ENCODE measurements at places on chromosomes 6 and 20. TPM values are rescaled to one million over a fixed set of nuclear protein-coding genes. Genes with fewer than 3 reads are reported as not detected.

DNA sequence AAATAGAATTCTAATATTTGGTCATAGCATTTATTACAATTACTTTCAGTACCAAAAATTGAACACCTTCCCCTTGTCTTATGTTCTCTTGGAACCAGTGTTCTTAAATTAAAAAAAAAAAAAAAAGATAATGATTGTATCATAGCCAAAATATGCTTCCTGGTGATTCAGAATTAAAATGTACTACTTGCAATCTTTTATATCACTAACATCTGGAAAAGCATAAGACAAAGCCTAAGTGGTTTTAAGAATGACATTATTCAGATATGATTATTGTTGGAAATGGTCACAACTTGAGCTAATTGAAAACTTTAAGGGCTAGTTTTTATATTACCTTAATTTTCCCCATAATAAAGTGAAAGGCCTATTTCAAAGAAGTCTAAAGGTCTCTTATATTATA, 493.3 kb upstream of the MARCKS start:
- DNase-seq, result no peak

DNA sequence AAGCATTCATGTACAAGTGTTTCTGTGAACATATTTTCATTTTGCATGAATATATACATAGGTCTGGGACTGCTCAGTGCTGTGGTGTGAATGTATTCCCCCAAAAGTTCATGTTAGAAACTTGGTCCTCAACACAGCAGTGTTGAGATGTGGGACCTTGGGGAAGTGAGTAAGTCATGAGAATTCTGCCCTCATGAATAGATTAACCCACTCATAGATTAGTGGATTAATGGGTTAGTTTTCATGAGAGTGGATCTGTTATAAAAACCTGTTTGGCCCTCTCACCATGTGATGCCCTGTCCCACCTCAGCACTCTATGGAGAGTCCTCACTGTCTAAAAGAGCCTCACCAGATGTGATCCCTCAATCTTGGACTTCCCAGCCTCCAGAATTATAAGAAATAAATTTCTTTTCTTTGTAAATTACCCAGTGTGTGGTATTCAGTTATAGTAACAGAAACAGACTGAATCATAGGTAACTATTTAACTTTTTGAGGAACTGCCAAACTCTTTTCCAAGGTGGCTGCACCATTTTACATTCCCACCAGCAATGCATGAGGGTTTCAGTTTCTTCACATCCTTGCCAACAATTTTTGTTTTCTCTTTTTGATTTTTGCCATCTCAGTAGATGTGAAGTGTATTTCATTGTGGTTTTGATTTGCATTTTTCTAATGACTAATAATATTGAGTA, 45.3 kb downstream of the QRSL1 start:
- DNase-seq, result no peak

GRCh38 chr6:15296735-15297134, 50.9 kb downstream of the JARID2 start:
- DNase-seq, result no peak

GRCh38 chr6:20932284-20932683, 398.0 kb downstream of the CDKAL1 start:
- no peak for DNase-seq

- DNase-seq, result no peak
Measured at GRCh38 chr6:29705389-29706231, 17.6 kb upstream of the HLA-F start.

DNA sequence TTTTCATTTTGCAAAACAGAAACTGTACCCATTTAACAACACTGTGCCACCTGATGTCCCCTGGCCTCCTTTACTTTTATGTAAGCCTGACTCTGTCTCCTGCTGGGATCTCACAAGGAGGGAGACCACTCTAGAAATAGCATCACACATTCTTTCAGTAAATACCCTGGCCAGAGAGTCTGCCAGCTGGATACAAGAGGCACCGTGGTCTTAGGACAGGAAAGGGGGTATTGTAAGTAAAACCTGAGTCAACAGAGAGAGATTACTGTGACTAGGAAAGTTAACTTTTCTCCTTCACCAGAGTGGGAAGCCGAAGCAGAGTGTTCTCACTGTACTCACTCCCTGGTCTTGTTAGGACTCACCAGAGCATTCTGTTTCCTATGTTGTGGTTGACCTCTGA, 27.8 kb downstream of the CMTR1 start:
- no peak for DNase-seq

DNA sequence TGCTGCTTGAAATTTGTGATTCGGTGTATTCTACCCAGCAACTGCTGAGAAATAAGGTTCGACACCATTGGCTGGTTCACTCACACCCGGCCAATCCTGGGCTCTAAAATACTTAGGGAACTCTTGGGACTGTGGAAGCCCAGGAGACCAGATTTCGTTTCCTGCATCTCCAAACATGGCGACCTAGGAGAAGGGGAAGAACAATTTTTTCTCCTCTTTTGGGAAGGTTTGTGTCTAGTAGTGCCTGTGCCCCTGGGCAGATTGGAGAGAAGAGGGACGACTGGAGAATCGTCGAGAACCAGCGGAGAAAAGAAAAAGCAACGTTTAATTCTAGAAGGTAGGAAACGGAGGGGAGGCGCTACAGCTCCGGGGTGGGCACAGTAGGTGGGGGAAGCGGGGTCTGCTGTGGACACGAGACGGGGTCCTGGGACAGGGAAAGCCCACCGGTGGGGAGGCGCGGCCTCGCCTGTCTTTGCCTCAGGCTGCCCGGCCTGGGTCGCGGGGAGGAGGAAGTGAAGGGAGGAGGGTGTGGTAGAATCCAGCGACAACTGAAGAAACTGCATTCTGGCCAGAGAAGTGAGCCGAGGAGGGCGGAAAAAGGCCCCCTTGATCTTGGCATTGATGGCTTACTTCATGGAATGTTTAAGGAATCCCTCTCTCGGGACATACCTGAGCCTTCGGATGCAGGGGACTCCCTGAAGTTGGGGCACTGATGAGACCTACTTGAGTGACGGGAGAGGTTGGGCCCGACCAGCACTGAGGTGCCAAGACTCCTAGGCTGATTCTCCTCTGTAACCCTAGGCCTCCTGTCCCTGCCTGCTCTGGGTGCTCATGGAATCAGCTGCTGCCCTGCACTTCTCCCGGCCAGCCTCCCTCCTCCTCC, at the start of gene BTN2A1:
Gene BTN2A1 (plus strand): TSS at position 150 of the 883 bp plus-strand sequence. CDS start 682 bp downstream, at position 832.
- DNase-seq, result peak; percentile 85

- no peak for DNase-seq
Measured at GRCh38 chr20:39302312-39302711, 340.2 kb downstream of the DHX35 start.

- no peak for DNase-seq
Measured at GRCh38 chr6:106069478-106069877, 16.7 kb upstream of the PRDM1 start.

- no peak for DNase-seq
Measured at GRCh38 chr6:66993272-66993671, 1286.2 kb upstream of the EYS start.

- DNase-seq, result no peak
Measured at GRCh38 chr6:48073976-48074767, 36.8 kb downstream of the PTCHD4 start.

- DNase-seq, result no peak
Measured at GRCh38 chr6:24391756-24392405, 10.9 kb upstream of the MRS2 start.

DNA sequence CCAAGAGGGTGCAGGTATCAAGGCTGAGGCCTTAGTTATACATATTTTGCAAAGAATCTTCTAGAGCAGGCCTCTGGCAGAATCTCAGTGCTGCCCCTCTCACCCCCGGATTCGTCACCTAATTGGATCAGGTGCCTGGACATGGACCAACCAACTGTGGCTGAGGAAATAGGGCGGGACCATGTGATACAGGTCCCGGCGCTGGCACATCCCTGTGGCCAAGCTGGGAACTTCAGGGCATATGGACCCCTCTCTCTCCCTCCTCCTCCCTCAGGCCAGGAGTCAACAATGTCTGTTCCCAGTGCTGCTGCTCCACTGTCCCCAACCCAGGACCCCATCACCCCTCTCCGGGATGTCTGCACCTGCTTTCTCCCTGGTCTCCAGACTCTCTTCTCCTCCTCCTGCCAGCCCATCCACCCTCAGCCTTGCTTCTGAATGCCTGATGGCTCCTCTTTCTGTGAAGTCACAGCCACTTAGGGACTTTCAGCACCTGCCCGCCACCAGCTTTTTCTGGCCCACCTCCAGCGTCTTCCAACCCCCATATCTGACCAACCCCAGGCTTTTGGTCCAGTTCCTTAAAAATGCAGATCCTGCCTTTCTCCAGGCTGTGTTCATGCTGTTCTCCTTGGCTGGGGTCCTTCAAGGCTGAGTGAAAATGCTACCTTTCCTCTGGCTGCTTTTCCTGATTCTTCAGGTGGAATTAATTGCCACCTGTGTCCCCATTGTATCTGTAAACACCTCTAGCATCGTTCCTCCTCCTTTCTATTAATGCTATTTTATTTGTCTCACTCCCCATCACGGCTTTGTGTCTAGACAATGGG, 19.0 kb upstream of the MLN start:
- no peak for DNase-seq

DNA sequence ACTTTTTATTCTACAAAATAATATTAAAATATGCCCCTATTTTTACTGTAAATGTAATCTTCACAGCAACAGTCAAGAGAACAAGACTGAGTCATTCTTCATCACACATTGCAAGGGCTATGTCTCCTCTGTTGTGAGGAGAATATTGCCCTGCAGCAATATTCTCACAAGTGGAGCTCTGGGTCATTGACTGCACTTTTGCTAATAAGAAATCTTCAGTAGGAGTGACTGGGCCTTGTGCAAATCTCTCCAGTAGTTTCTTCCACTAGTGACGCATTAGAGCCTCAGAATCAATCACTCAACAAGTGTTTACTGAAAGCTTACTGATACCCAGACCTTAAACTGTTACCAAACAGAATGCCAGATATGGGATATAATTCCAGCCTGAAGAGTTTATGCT, 49.1 kb downstream of the LAMA2 start:
- no peak for DNase-seq

DNA sequence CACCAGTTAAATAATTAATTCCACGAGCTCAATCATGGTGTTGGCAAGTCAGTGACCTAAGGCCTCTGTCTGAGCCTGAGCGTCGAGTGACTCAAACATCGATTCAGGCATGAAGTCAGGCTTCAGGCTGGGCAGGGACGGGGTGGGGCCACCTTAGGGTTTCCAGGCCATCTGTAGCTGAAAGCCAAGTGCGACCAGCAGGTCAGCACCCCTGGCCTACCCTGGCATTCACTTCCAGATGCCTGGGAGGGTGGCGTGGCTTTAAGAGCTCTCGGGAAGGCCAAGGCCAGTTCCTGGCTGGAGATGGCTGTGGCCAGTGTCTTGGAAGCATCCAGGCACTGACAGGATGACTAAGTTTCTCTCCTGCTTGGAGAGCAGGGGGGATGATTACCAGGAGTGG, 113.4 kb downstream of the DACT2 start:
- DNase-seq, result no peak

- no peak for DNase-seq
Measured at GRCh38 chr6:153817173-153817572, 221.9 kb upstream of the OPRM1 start.

DNA sequence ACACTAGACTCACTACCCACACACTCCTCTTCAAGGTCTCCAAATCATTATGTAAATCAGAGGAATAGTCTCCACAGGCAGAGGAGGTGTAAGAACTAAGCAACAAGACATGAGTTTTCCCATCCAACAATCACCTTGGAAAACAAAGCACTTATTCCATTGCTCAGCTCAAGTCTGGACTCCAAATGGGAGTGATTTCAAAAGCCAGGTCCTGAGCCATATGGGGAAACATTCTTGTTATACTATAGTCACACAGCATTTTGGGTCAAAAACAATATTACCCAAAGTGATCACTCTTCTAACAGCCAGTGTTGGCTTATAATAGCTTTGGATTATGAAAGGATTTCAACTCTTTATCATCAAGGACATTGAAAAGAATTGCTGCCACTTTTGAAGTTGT, 3.6 kb upstream of the PRPH2 start:
- DNase-seq, result no peak

- no peak for DNase-seq
Measured at GRCh38 chr6:149286905-149287304, 30.6 kb upstream of the TAB2 start.

- no peak for DNase-seq
Measured at GRCh38 chr20:61052195-61052750, 199.8 kb upstream of the CDH4 start.

DNA sequence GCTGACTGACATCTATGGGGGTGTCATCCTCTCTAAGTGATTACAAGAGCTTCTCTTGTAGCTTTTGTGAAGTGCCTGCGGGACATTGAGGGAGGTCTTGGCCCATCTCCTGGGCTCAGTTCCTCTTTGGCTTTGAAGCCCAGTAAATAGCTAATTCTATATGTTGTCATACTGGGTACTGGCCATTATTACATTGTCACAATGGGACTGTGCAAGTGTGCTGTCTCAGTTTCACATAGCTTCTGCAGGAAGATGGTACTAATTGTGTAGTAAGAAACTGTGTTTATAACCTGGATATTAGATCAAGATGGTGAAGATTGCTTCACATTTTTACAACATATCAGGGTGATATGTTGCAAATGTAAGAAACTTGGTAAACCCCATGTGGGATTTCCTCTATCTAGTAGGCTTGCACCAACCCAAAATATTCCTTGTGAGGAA, 19.9 kb downstream of the SPINT3 start:
- DNase-seq, result no peak

DNA sequence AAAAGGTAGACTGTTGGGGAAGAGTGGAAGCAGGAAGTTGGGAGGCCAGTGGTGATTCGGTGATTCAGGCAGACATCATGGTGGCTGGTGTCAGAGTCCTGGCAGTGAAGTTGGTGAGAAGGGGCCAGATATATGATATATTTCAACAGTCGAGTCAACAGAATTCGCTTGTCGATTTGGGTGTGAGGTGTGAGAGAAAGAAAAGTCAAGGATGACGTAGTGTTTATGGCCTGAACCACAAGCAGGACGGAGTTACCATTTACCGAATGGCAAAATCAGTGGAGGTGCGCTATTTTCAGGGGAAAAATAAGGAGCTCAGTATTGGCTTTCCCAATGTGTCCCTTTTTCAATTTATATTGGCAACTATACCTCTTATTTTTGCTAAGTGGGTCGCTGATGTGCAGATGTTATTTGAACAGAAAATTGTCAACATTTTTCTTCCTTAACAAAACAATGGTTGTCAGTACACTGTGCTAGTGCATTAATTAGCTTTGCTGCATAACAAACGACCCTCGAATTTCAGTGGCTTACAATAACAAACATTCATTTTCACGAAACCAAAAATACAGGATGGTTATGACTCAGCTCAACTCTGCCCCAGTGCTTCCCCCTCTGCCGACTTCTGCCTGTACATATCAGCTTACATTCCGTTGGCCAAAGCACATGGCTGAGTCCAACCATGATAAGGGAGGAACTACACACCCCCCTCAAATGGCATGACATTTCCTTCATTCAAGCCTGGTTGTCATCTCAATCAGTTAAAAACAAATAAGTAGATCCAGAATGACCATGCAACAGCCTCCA, 255.0 kb upstream of the ZFP64 start:
- no peak for DNase-seq

GRCh38 chr6:155055729-155056128, 60.6 kb downstream of the TIAM2 start:
- DNase-seq, result no peak

The WFDC5 gene
- total RNA-seq, result not detected

The CASP8AP2 gene
- 16.3 TPM for total RNA-seq

The HCRTR2 gene
- not detected for total RNA-seq

The TSPO2 gene
- not detected for total RNA-seq

The GNRH2 gene
- total RNA-seq, result not detected

The MMP24 gene
- total RNA-seq, result 1.2 TPM

The VGLL2 gene
- total RNA-seq, result not detected

The IL17A gene
- not detected for total RNA-seq

The MOG gene
- not detected for total RNA-seq
